Activated CD8-positive, alpha-beta T cell treated with anti-CD3 and anti-CD28 coated beads for 36 hours (primary cell): ENCODE measurements at places on chromosomes 11 and 22. TPM values are rescaled to one million over a fixed set of nuclear protein-coding genes. Genes with fewer than 3 reads are reported as not detected.

DNA sequence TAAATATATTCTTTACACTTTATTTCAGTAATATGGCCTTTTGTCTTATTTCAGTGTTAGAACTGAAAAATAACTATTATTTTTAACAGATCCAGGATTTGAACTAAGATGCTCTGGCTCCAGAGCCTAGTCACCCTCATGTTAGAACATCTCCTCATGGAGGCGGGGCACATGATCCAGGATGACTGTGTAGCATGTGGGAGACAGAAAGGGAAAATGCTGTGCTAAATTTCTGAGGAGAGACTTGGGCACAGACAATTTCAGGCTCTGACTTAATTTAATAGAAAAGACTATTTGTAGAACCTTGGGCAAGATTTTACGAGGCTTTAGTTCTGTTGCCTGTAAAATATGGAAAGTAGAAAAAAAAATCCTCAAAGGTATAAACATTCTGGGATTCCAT, 24.1 kb downstream of the CTSC start:
- no peak for DNase-seq

- DNase-seq: no peak
Observed at GRCh38 chr11:65008016-65008415, 5.9 kb upstream of the ARL2 start.

GRCh38 chr11:45045683-45046471, 95.2 kb upstream of the TP53I11 start:
- DNase-seq: peak; percentile 38

PATE4 gene
- not detected for total RNA-seq

GAS2 gene
- total RNA-seq: 2.6 TPM

MICAL2 gene
- 105 TPM for total RNA-seq

- no peak for DNase-seq
Observed at GRCh38 chr11:74380746-74381439, 17.3 kb downstream of the PGM2L1 start.

DNA sequence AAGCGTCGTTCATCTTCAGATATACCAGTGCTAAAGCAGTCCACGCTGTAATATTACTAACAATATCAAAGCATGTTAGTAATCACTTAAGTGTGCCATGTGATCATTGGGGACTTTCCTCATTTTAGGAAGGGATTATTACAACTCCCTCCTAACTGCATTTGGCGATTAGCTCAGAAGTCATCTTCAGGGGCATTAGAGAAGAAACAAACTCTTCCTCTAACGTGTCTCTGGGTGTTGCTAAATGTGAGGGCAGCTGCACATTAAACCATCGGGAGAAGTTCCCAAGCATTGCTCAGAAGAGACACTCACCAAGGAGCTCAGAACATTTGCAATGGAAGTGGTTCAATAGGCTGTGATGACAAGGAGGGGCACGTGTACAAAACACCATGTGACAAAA, 17.2 kb downstream of the TESMIN start:
- DNase-seq: no peak

TMPRSS13 gene
- 3.5 TPM for total RNA-seq

DNA sequence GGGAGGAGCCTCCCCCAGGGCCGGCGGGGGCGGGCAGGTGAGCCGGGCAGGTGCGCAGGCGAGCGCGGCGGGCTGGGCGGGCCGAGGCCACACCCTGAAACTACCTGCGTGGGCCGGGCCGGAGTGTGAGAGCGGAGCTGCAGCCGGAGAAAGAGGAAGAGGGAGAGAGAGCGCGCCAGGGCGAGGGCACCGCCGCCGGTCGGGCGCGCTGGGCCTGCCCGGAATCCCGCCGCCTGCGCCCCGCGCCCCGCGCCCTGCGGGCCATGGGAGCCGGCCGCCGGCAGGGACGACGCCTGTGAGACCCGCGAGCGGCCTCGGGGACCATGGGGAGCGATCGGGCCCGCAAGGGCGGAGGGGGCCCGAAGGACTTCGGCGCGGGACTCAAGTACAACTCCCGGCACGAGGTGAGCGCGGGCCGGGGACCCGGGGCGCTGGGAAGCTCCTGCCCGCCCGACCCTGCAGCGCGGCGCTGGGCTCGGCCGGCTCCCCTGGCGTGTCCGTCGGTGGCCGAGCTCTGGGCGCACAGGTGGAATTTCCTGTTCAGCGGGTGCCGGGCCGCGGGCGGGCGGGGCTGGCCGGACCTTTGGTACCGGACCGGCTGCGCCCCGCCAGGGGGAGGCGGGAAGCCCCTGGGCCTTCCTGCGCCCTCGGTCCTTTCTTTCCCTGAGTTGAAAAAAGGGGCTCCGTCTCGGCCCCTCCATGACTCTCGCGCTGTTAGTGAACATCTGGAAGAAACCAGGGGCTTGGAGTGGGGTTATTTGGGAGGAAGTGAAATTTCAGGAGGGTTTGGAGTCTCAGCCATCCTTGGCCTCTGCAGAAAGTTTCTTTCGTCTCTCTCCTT, at the start of gene ST14:
Gene ST14, plus strand, starts transcription at position 126 of the 841 bp plus-strand sequence. Its CDS starts 198 bp downstream, at position 324.
- DNase-seq: no peak

GRCh38 chr22:20175597-20175900, 24.7 kb upstream of the CCDC188 start:
- no peak for DNase-seq

DNA sequence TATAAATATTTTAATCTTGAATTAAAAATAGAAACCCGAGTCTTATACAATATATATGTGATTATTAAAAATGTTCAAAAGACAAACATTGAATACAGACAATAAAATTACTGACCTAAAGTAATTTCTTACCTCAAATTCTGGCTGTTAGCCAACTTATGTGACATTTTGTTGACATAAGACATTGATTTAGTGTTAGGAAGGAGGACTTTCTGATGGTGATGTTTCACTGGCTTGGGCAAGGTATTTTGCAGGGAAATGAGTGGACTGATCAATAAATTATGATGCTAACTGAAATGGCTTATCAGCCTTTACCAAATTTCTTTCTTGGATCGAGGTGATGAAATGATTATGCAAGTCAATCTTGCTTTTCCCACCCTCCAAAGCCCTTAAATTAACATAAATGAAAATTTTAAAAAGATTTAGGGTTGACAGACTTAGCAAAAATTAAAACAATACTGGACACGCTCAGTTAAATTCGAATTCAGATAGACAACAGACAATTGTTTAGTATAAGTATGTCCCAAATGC, 33.2 kb upstream of the FZD4 start:
- no peak for DNase-seq

MN1 gene
- 0.16 TPM for total RNA-seq

GRCh38 chr11:10727146-10727851, 23.7 kb upstream of the CTR9 start:
- no peak for DNase-seq

GRCh38 chr11:61158691-61159381, 2.4 kb downstream of the VPS37C start:
- no peak for DNase-seq

RAG1 gene
- 0.36 TPM for total RNA-seq

BTBD18 gene
- total RNA-seq: not detected

ANGPTL5 gene
- not detected for total RNA-seq

DNA sequence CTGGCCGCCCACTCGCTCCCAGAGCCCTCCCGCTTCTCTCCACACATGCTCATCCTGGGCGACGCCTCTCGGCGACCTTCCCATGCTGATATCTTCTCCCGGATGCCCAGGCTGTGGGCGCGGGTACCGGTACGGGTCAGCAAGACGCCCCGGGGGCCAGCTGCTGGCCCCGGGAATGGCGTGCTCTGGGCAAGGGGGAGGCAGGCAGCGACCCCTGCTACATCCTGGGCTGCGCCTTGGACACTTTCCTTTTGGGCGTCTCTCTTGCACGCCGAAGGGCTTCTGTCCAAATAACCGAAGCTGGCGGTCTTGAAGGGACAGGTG, 48.1 kb downstream of the RPL27A start:
- DNase-seq: no peak

RIMBP3C gene
- 0.20 TPM for total RNA-seq

GRCh38 chr11:3738723-3739122, 58.6 kb downstream of the NUP98 start:
- DNase-seq: no peak

DNA sequence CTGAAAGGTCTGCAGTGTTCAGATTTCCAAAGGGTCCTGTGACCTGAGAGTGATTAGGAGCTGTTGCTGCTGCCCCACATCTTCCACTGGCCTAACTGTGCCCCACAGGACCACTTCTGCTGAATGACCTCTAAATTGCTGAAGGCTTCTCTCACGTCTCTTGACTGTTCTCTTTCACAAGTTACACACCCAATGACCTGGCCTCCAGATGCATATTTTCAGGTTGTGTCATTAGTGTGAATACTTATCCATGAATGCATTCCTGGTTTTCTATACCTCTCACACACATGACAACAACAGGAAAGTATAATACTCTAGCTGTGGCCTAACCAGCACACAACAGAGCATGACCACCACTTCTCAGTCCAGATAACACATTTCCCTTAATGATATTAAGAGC, 15.4 kb downstream of the PRR14L start:
- no peak for DNase-seq

SLC37A2 gene
- 0.70 TPM for total RNA-seq

ASPHD2 gene
- 14.0 TPM for total RNA-seq

GRCh38 chr11:124722176-124722575, 17.6 kb upstream of the NRGN start:
- no peak for DNase-seq

GRCh38 chr22:48937032-48937639, 890.5 kb downstream of the BRD1 start:
- DNase-seq: no peak

EFCAB6 gene
- total RNA-seq: 0.16 TPM

GRCh38 chr11:65212226-65212801, 30.6 kb downstream of the CAPN1 start:
- no peak for DNase-seq

SLC5A12 gene
- total RNA-seq: not detected

- no peak for DNase-seq
Observed at GRCh38 chr11:11500744-11501487, 120.9 kb downstream of the GALNT18 start.

CLTCL1 gene
- total RNA-seq: 0.45 TPM

OR56A1 gene
- total RNA-seq: not detected
